ENCODE measurements at places on chromosomes 4 and X. TPM values are rescaled to one million over a fixed set of nuclear protein-coding genes. Genes with fewer than 3 reads are reported as not detected.

The SSX2 gene
- not detected for total RNA-seq

The NPY5R gene
- not detected for total RNA-seq

The PPP1R2C gene
- total RNA-seq = not detected

The HELT gene
- total RNA-seq = not detected

The DCAF12L2 gene
- total RNA-seq = 1.6 TPM

The PNCK gene
- 35.1 TPM for total RNA-seq

The VSIG4 gene
- not detected for total RNA-seq

The NKX6-1 gene
- not detected for total RNA-seq

The SPACA5B gene
- total RNA-seq = not detected

The MAB21L2 gene
- 14.2 TPM for total RNA-seq

The FHDC1 gene
- total RNA-seq = 4.2 TPM

The CCNB3 gene
- total RNA-seq = 0.36 TPM

The CC2D2A gene
- 20.9 TPM for total RNA-seq

The GJB1 gene
- total RNA-seq = not detected

The BTK gene
- total RNA-seq = 0.20 TPM

The ADH1B gene
- not detected for total RNA-seq

The AADAT gene
- total RNA-seq = 33.7 TPM

The GPC3 gene
- total RNA-seq = 859 TPM

The RXFP1 gene
- not detected for total RNA-seq

The KLHL4 gene
- 5.2 TPM for total RNA-seq

The CTAG2 gene
- total RNA-seq = not detected

The EGF gene
- 1.0 TPM for total RNA-seq

The DCX gene
- total RNA-seq = 6.1 TPM

The P2RY10 gene
- total RNA-seq = not detected

The XIAP gene
- 38.1 TPM for total RNA-seq

The MAGEA9B gene
- not detected for total RNA-seq

The FDCSP gene
- total RNA-seq = 0.75 TPM

The RASGEF1B gene
- 7.2 TPM for total RNA-seq

The FGD1 gene
- total RNA-seq = 39.9 TPM

The ADGRL3 gene
- total RNA-seq = 68.3 TPM

The CRMP1 gene
- 16.5 TPM for total RNA-seq

The RAB40AL gene
- total RNA-seq = 2.0 TPM

The RASSF6 gene
- 1.5 TPM for total RNA-seq

The RAB41 gene
- total RNA-seq = not detected

The TTC29 gene
- total RNA-seq = 0.56 TPM

The ATP2B3 gene
- total RNA-seq = 0.83 TPM

The SRPX2 gene
- 13.7 TPM for total RNA-seq

The BTC gene
- total RNA-seq = 1.6 TPM

The TBL1X gene
- 34.5 TPM for total RNA-seq

Data from mesothelial cell of epicardium (in vitro differentiated cells).